ENCODE measurements at places on chromosomes 13 and 19.

GRCh38 chr19:53290758-53291549 lies 23.4 kb upstream of the VN1R4 start:
- no peak for DNase-seq

- no peak for DNase-seq
Measured at GRCh38 chr13:95564733-95565291, 12.3 kb downstream of the CLDN10 start.

DNA sequence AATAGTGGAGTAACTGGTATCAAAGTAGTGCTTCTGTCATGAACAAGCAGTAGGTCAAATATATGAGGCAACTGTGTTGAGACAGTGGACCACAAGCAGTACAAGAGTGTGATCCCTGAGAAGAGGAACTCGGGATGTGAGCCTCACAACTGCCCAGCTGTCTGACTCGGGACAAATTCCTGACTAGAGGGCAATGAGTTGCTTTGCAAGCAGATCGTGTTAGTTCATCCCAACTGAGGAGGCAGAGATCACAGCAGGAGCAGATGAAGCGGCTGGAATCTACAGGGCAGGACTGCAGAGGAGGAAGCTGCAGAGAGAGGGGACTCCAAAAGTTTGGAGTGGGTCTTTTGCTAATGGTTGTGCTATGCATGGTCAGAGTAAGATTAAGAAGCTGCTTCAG lies 741.1 kb downstream of the DIAPH3 start:
- DNase-seq: no peak

- peak; percentile 3 for DNase-seq
Measured at GRCh38 chr19:35295792-35296462, 4.0 kb downstream of the MAG start.

- no peak for DNase-seq
Measured at GRCh38 chr19:49800771-49801170, 12.3 kb downstream of the FUZ start.

DNA sequence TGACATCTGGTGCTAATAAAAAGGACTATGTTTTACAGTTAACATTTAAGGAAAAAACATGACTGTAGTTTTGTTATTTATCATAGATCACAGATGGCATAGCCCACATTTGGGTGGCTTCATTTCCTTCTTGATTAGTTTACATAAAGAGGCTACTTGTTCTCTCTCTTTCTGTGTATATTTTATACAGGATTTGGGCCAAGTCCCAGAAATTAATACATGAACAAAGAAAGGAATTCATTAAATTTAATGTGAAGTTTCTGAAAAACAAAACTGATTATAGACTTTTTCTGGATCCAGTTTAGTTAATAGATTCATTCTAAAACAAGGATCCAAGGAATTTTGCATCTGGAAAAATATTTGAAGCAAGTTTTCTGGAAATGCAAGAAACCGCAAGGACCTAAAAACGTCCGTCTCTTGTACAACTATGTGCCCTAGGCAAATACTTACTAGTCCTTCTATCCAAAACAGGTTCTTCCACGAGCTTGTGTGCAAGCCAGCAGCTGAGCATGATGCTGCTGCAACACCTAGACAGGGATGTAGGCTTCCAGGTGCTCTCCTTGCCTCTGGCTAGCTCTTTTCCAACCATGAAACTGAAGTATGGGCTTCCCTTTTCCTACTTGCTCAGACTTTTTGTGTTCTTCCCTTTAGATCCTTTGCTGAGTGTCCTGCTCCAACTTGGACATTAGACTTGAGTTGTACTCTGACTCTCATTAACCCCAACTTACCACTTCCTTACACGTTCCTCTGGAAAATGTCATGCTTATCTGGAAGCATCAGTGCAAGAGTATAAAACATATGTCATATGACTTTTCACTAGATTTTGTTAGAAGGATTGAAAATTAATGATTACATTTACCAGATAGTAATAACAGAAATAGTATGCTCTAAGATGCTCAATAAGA lies 161.5 kb upstream of the STARD13 start:
- no peak for DNase-seq

- DNase-seq: no peak
Measured at GRCh38 chr19:15622991-15623390, 8.0 kb downstream of the CYP4F8 start.

DNA sequence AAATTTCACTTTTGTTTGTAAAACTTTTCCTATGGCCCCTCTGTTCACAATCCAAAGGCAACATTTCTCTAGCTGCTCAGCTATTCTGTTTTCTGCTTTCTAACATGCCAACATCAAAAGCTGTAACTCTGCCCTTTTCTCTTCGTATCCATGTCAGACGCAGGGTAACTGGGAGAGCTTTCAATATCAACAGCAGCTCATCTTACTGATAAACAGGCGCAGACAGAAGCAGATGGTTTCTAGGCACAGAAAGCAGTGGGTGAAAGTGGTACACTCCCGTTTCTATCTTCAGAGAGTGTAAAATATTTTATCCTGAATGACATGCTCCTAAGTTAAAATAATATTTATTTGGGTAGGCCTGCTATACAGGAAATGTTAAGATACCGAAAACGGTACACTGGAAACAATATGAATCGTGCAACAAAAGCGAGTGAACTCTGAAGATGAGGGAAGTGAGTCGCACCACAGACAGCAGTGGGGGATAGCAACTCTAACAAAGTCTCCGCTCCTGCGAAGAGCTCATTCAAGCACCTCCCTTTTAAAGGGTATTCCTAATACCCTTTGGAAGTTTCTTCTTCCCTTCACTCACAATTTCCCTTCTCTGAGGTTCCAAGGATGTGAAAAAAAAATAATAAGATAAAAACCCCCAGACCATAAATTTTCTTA lies 798.3 kb downstream of the GPC5 start:
- DNase-seq: no peak

All from stimulated activated CD4-positive, alpha-beta T cell treated with anti-CD3 and anti-CD28 coated beads, Interleukin-1b, Interleukin-23, amount 100 ng/mL, for 1 hour (primary cell).